GM23248 (cell line): ENCODE measurements at places on chromosomes 6 and 20.
A peak's percentile ranks its signal among the peaks of the same experiment; 100 is the strongest.

DNA sequence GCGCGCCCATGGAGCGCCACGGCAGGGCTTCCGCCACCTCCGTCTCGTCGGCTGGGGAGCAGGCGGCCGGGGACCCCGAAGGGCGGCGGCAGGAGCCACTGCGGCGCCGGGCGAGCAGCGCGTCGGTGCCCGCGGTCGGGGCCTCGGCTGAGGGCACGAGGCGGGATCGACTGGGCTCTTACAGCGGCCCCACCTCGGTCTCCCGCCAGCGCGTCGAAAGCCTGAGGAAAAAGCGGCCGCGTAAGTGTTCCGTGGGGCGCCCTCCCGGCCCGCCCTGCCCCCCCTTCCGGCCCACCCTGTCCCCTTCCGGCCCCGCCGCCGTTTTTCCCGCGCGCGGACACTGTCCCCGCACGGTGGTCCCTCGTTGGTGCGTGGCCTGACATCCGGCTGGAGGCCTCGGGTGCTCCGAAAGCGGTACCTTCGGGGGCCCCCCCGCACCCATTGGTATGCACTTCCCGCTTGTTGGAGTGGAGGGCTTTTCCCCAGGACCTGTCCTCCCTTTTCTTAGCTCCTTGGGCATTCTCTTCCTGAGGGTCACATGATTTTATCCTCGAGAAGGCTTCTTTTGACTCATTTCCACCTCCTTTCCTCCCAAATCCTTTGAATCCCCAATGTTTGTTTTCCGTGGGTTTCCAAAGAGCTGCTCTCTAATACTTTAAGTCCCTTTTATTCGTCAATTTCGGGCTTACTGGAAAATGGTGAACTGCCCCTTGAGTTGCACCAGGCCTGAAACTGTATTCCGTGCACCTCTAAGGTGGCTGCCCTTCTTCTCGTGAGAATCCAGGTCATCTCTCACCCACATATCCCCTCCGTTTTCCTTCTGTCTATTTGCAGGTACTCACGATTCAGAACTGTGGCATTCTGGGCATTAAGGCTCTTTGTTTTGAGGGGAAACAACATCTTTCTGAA is 556 bp downstream of the PANK2 start:
- peak; percentile 48 for DNase-seq

GRCh38 chr20:6651561-6651960 is 115.9 kb upstream of the BMP2 start:
- DNase-seq = no peak

DNA sequence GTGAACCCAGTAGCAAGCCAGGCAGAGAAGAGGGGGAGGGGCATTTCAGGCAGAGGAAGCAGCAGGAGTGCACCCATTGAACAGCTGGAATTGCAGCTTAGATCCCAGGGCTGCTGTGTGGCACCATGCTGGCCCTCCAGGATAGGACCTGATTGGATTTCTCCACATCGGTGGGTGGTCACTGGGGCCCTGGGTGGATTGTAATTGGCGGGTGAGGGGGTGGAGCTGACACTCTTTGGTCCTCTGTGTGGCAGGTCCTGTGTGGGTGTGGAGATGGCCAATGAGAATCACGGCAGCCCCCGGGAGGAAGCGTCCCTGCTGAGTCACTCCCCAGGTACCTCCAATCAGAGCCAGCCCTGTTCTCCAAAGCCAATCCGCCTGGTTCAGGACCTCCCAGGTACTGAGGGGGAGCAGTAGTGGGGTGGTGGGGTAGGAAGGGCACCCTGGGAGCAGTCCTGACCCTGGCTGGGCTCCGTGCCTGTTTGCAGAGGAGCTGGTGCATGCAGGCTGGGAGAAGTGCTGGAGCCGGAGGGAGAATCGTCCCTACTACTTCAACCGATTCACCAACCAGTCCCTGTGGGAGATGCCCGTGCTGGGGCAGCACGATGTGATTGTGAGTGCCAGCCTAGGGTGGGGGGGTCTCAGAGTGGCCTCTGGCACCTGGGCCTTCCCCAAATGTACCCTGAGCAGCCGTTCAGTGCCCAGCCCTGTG is 4.4 kb downstream of the PCIF1 start:
- no peak for DNase-seq

DNA sequence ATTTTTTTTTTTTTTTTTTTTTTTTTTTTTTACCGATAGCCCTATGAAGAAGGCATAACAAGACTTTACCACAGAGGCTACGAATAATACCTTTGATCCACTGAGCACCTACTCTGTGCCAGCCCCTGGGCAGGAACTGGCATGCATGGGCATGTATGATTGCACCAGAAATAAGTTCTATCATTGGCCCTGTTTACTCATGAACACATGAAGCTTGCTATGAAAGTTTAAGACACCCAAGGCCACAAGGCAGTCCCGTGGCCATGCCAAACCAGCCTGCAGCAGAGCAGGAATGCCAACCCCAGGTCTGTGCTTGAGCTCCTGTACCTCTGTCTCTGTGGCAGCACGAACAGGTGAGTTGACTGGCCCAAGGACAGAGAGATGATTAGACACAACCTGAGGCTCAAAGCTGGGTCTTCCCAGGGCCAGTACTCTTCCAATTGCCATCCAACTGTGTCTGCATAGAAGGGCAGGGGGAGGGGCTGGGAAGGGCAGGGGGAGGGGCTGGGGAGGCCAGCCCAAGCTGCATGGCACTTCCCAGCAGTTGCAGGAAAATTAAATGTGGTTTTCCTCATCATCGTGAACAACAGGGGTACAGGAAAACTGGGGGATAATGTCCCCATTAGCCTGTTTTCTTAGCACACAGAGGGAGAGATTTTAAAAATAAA is 63.5 kb downstream of the LRFN2 start:
- no peak for DNase-seq

DNA sequence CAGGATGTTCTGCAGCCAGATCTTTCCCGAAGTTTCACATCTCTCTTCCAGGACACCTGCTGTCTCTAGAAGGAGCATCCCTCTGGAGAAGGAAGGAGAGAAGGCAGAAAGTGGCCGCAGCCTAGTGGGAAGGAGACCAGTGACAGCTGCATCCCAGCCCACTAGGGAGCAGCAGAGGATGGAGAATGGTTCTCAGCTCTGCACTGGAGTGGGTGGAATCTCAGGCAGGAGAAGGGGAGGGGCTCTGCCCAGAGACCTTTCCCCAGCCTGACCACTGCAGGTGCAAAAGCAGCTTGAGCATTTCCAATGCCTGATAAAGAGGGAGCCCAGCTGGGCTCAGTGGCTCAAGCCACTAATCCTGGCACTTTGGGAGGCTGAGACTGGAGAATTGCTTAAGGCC is 32.3 kb downstream of the NCR2 start:
- DNase-seq = peak; percentile 70

DNA sequence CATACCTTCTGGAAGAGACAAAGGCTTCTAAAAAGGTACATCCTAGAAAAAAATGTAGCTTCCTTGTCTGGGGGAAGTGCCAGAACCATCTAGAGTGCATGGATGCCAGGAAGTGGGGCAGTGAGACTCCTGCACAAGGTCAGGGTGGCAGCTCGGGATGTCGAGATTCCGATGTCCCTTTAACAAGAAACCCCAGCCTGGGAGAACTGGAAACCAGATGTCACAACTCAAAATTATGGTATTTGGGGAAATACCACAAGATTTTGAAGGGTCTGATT is 168.4 kb downstream of the ZDHHC14 start:
- no peak for DNase-seq

DNA sequence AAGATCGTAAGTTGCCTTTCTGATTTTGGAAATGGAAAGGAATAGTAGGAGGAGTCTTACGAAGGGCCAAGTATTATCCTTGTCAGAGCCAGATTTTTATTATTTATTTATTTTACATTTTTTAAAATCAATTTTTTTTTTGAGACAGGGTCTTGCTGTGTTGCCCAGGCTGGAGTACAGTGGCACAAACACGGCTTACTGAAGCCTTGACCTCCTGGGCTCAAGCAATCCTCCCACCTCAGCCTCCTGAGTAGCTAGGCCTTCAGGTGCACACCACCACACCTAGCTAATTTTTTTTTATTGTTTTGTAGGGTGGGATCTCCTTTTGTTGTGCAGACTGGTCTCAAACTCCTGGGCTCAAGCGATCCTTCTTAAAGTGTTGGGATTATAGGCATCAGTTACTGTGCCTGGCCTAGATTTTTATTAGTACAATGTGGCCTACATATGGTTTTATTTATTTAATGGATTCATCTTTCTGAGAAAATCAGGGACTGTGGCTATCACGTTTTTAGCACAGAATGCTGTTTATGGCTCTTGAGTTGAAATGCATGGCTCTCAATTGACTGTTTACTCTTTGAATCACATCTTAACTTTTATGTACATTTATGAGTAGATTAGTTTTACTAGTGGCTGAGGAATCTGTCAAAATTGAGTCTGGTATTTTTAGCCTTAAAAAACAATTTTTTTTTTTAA is 16.7 kb downstream of the CDC5L start:
- no peak for DNase-seq

DNA sequence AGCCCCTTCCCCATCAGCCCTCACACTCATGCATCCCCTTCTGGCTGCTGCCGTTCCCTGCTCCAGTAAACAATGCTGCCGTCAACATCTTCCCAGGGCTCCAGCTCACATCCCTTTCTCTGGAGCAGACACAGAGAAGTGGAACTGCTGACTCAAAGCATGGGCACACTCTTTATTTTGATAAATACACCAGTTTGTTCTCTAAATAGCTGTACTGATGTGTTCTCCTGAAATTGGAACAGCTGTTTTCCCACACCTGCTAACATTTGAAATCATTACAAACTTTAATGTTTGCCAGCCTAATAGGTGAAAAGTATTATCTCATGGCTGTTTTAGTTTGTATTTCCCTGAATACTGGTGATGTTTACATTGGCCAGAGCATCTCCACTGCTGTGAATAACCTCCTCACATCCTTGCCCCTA is 102.1 kb upstream of the NXT1 start:
- no peak for DNase-seq
